ENCODE measurements at places on chromosomes 6 and 20.

- DNase-seq: no peak
Measured at GRCh38 chr6:36110863-36111262, 19.4 kb upstream of the MAPK13 start.

DNA sequence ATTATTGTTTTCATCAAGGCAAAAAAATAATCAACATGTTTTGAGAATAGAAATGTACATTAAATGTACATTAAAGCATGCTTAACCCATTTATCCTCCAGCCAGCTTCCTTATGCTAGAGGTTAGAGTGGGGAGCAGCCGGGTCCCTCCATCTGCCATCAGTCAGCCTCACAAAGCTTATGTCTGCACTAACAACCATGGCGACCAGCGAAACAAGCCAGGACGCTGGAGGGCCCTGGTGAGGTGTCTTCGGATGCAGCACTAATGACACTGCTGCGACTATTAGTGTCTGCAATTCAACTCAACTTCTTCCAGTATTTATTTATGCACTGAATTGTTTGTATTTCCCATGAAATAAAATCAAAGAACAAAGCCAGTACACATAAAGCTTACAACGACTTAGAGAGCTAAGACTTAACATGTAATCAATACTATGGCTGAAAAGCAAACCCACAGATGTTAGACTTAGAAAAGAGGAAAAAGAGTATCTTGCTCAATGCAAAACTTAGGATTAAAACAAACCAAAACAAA is 6.8 kb downstream of the CLDN20 start:
- no peak for DNase-seq

DNA sequence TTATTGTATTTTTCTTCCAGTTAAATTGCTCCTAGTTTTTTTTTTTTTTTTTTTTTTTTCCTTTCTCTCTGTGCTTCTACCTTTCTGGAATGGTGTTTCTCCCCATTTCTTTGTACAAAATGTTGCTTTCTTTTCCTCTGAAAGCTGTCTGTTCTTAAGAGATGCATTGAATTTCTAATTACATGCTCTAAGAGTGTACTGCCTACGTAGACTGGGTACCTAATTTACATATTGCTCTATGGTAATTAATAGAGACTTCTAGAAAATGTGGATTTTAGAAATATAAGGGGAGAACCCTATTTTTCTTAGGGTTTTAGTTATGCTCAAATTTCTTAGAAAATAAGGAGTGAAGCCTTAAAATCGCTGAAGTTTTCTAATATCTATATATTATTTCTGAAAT is 13.8 kb downstream of the KCNQ5 start:
- DNase-seq: no peak

GRCh38 chr20:36405255-36405654 is 99.1 kb downstream of the DLGAP4 start:
- no peak for DNase-seq

DNA sequence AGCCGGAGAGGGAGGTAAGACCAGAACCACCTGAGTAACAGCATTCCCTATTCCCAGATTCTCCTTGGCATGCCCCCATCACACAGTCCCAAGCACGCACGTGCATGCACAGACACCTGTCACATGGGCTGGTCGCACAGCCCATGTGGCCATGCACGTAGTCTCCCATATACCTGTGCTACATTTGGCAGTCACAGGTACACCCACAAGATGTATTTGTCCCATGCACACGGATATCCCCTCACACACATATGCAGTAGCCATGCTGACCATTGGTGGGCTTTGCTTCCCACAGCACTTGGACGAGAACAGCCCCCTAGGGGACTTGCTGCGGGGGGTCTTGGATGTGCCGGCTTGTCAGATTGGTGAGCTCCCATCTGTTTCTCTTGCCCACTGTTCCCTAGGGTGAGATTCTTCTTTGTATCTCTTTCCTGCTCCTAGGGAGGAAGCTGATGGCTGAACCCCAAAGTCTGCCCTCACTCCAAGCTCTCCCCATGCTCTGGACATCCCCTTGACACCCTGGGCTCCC is 31.9 kb downstream of the PLCG1 start:
- DNase-seq: no peak

Data from stimulated activated CD4-positive, alpha-beta T cell treated with anti-CD3 and anti-CD28 coated beads, Interleukin-1b, Interleukin-23, amount 100 ng/mL, for 24 hours (primary cell).